ENCODE measurements at places on chromosomes 6 and 20. TPM values are rescaled to one million over a fixed set of nuclear protein-coding genes. Genes with fewer than 3 reads are reported as not detected.

Gene FLOT1
- total RNA-seq: 156 TPM

Gene TBCC
- total RNA-seq: 36.9 TPM

Gene MUC21
- not detected for total RNA-seq

Gene PTCRA
- total RNA-seq: not detected

Gene EDN3
- not detected for total RNA-seq

Gene LY6G6D
- total RNA-seq: not detected

Gene SNPH
- 11.2 TPM for total RNA-seq

DNA sequence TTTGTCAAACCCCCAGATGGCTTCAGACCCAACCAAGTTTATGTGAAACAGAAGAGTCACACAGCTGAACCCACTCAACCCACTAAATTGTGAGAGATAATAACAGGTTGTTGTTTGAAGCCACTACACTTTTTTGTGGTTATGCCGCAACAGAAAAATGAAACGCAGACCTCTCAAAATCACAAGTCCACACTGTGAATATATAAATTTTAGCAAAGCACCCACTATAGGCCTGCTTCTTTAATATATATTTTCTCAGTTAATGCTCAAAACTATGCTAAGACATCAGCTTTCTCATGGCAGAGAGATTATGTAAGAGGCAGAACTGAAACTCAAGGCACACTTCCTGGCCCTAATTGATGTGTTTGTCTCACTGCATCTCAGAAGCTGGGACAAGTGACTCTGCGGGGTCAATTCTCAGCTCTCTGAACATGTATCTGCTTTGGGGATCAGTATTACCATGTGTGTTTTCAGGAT is 27.7 kb downstream of the MAP3K5 start:
- H3K4me1 ChIP-seq: peaks cover 6% of the 10 kb centered on the region
- H3K4me3 ChIP-seq: no peak overlapping the region
- H3K27ac ChIP-seq: no peak overlapping the region
- H3K27me3 ChIP-seq: no peaks in the 10 kb centered on the region
- no peak for DNase-seq

DNA sequence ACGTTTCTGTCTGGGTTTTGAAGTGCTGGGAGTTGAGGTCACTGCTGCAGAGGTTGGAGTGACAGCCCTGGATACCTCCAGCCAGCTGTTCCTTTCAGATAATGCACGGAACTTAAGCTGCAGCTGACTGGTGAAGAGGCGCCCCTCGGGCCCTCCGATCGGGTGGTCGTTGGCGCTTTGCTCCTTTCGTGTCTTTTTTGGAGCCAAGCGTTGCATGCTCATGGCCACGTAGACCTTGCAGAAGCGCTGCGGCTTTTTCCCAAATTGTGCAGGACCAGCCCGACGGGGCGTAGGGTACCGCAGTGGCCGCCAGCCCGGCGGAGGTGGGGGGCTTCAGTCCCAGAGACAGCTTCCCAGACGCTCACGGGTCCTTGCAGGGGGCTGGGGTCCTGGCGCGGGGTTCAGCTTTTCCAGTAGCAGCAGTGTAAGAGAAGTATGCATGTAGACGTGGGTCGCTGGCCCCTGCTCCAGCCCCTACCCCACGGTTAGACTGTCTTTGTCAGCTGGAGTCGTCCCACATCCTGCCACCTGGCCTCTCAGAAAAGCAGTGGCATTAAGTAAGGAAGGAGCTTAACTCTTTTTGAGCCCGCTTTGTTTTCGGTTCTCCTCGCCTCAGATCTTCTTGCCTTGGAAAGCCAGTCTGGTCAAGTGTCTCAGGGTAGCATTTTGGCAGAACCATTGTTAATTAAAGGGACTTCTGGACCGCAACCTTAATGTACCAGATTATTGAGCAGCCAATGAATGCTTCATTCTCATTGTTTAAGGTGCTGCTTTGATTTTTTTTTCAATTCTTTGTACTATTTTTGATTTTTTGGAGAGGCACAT is 838 bp downstream of the TNFAIP3 start:
- no peaks in the 10 kb centered on the region for H3K27me3 ChIP-seq
- peak; percentile 53 for DNase-seq
- H3K27ac ChIP-seq: peak overlapping the region; percentile 40
- peak overlapping the region; percentile 77 for H3K4me3 ChIP-seq
- H3K4me1 ChIP-seq: peaks cover 39% of the 10 kb centered on the region

DNA sequence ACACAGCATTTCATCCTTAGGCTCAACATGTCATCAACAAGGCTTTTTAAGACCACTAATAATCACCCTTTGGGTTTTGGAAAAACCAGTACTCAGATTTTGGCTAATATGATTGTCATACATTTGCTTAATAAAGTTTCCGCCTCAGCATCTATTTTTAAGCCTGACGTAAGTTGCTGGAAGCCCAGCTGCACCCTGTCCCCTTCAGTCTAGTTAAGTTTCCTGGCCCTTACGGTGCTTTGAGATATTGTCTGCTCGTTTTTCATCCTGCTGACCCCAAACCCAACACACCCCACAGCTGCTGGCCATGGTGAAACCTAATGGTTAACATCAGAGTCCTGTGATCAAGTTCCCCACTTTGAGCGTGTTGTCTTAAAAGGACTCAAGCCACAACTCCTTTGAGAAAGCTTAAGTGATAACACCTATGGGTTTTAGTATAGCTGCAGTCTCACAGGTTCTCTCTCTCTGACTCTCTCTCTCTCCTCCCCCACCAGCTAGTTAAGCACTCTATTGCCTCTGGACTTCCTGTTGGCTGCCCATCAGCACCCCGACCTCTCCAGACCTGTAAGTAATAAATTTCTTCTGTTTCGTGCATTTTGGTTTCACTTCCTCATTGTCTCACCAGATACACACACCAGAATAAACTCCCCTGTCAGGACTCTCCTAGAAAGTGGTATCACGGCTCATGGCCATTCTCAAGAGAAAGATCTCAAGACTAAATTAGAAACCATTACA is 802.0 kb downstream of the C6orf118 start:
- no peaks in the 10 kb centered on the region for H3K27me3 ChIP-seq
- no peak overlapping the region for H3K27ac ChIP-seq
- no peaks in the 10 kb centered on the region for H3K36me3 ChIP-seq
- H3K4me1 ChIP-seq: no peaks in the 10 kb centered on the region
- no peak for DNase-seq

DNA sequence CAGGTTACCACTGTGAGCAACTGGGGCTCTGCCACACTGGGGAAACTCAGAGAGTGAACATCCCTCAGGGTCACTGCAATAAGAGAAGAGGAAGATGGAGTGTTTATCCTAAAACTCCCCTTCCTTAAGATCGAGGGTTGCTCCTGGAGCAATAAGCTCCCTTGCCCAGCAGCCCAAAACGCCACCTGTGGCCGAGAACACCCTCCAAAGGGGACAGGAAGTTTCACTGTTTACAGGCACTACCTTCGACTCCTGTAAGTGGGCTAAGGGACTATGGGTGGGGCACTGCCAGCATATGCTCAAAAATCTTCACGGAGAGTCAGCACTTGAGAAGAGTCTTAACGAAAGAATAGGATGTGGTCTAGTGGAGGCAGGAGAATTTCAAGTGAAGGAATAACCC is 132.5 kb downstream of the FAXC start:
- H3K27ac ChIP-seq: no peak overlapping the region
- no peak for DNase-seq
- no peaks in the 10 kb centered on the region for H3K27me3 ChIP-seq

DNA sequence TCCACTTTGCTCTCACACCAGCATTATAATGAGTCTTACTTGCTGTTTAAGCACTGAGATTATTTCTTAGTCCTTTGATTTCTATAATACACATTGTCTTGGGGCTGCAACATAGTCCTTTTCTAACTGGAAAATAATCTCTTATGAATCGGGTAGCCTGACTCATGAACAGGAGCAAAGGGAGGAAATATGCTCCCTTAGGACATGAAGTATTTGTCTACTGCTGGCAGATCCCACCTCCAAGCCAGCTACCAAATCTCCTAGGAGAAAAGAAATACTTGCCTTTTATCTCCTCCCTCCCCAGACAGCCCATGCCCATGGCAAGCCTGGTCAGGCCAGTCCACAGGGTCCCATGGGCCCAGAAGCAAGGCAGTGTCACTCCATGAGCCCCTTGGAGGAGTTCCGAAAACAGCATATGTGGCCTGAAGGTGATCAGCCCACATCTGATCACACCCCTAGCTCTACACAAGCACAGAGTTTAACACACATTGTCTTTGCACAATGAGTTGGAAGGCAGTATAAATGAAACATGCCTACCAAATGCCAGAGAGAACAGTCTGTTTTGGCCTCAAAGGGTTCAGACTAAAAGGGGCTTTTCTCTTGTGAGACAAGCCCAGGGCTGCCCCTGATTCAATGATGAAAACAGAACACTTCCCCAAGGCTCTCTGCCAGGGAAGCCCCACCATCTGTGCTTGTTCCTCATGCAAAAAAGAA is 37.1 kb upstream of the SLC4A11 start:
- H3K4me1 ChIP-seq: no peaks in the 10 kb centered on the region
- H3K36me3 ChIP-seq: peaks cover 34% of the 10 kb centered on the region
- no peak overlapping the region for H3K4me3 ChIP-seq
- no peaks in the 10 kb centered on the region for H3K27me3 ChIP-seq
- H3K27ac ChIP-seq: no peak overlapping the region

- H3K27ac ChIP-seq: no peak overlapping the region
- H3K4me1 ChIP-seq: no peaks in the 10 kb centered on the region
- H3K36me3 ChIP-seq: no peaks in the 10 kb centered on the region
- H3K27me3 ChIP-seq: no peaks in the 10 kb centered on the region
Observed at GRCh38 chr20:5974531-5974930, 24.1 kb downstream of the MCM8 start.

DNA sequence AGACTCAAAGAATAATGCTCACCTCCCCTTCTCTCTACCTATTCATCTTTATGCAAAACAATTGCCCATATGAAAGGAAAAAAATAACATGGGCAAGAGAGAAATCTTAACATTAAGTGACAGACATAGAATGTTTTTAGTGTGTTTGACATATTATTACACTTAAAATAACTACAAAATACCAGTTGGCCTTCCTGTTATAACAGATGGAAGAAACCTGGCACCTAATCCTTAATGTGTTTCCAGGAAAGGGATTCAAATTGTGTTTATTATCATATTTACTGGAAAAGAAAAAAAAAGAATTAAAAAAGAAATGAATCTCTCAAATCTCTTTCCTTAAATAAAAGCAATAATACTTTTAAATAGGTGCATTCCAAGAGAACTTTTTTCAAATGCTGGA is 158.6 kb downstream of the LAMP5 start:
- DNase-seq: no peak
- H3K27me3 ChIP-seq: no peaks in the 10 kb centered on the region
- H3K36me3 ChIP-seq: no peaks in the 10 kb centered on the region

GRCh38 chr6:38345586-38345985 is 294.1 kb downstream of the BTBD9 start:
- H3K36me3 ChIP-seq: no peaks in the 10 kb centered on the region
- peaks cover 25% of the 10 kb centered on the region for H3K4me1 ChIP-seq
- H3K27me3 ChIP-seq: no peaks in the 10 kb centered on the region
- DNase-seq: no peak
- H3K27ac ChIP-seq: no peak overlapping the region

GRCh38 chr6:45647341-45648261 is 269.9 kb upstream of the SUPT3H start:
- no peaks in the 10 kb centered on the region for H3K27me3 ChIP-seq
- no peaks in the 10 kb centered on the region for H3K36me3 ChIP-seq
- H3K4me3 ChIP-seq: no peak overlapping the region
- H3K27ac ChIP-seq: no peak overlapping the region
- H3K4me1 ChIP-seq: peaks cover 28% of the 10 kb centered on the region
- no peak for DNase-seq

- H3K27me3 ChIP-seq: no peaks in the 10 kb centered on the region
- peaks cover 9% of the 10 kb centered on the region for H3K4me1 ChIP-seq
- no peak overlapping the region for H3K27ac ChIP-seq
Observed at GRCh38 chr20:6103301-6103700, 19.5 kb downstream of the FERMT1 start.

- no peaks in the 10 kb centered on the region for H3K36me3 ChIP-seq
- no peak overlapping the region for H3K27ac ChIP-seq
- peak; percentile 41 for DNase-seq
- H3K27me3 ChIP-seq: peaks cover 99% of the 10 kb centered on the region
- H3K4me1 ChIP-seq: no peaks in the 10 kb centered on the region
Observed at GRCh38 chr20:21102603-21103311, 3.4 kb downstream of the LINC00237 start.

DNA sequence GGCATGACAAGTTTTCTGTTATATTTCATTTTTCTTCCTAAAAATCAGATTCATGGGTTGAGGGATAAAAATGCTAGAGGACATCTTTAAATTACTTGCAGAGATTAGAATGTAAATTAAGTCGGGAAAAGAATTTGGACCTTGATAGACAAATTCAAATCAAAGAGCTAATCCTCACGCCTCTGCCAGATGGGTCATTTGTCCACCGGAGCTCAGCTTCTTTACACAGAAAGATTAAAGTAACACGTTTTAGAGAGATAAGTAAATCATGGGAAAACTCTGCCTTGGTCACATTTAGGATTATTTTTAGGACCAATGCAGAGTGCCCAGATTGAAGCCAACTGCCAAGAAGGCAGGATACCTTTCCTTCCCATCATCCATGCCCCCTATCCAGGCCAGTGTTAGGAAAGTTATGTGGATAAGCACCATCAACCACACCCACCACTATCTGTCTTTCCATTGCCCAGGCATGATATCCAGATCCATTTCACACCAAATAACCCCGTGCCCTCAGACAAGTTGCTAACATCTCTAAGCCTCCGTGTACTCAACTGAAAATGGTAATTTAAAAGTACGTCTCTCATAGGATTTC is 397.4 kb upstream of the PLCB4 start:
- H3K27ac ChIP-seq: no peak overlapping the region
- H3K4me1 ChIP-seq: peaks cover 13% of the 10 kb centered on the region
- no peak for DNase-seq
- H3K4me3 ChIP-seq: no peak overlapping the region

- no peak overlapping the region for H3K4me3 ChIP-seq
- no peak for DNase-seq
- no peaks in the 10 kb centered on the region for H3K27me3 ChIP-seq
- H3K27ac ChIP-seq: no peak overlapping the region
- H3K36me3 ChIP-seq: no peaks in the 10 kb centered on the region
Observed at GRCh38 chr6:137006056-137006455, 38.7 kb downstream of the IL20RA start.

- H3K27ac ChIP-seq: no peak overlapping the region
- H3K27me3 ChIP-seq: no peaks in the 10 kb centered on the region
- no peaks in the 10 kb centered on the region for H3K4me1 ChIP-seq
- H3K36me3 ChIP-seq: no peaks in the 10 kb centered on the region
- no peak overlapping the region for H3K4me3 ChIP-seq
Observed at GRCh38 chr6:66226109-66226508, 519.1 kb upstream of the EYS start.

DNA sequence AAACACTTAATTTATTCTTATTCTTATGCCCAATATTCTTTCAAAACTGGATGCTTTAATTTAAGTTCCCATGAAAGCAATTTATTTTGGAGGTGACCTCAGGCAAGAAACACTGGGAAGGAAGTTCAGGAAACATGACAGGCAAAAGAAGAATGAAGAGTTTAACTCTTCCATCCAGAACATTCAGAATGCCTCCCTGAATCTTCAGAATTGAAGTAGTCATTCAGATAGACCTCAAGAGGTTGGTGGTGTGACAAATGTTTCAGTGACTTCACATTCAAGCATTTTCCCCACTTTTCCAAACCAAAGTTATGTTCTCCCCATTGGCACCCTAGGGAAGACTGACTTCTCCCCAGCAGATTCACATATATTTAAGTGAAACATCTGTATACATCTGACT is 110.5 kb downstream of the HAO1 start:
- no peaks in the 10 kb centered on the region for H3K36me3 ChIP-seq
- DNase-seq: peak; percentile 52
- no peak overlapping the region for H3K4me3 ChIP-seq
- no peaks in the 10 kb centered on the region for H3K27me3 ChIP-seq
- H3K27ac ChIP-seq: no peak overlapping the region
- peaks cover 18% of the 10 kb centered on the region for H3K4me1 ChIP-seq

All from GM23248 (cell line).